ENCODE measurements at places on chromosomes 6 and 20.

DNA sequence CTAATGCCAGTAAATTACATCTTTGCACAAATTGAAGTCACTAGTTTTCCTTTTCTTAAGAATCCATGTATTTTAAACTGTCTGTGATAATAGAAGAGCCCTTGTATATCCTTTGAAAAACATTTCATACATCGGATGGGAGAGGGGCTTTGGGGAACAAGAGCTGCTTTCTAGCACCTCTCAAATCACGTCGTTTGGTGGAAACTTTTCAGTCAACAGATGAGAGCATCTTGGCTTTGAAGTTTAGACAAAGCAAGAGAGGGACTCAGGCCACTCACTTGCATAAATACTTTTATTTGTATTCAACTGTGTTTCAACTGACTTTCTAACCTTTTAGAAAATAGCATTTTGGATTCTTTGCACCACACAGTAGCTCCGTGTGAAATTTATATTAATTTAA lies 502.3 kb upstream of the IMPG1 start:
- DNase-seq: no peak
- no peaks in the 10 kb centered on the region for H3K36me3 ChIP-seq
- no peaks in the 10 kb centered on the region for H3K27me3 ChIP-seq
- no peak overlapping the region for H3K4me3 ChIP-seq

- H3K4me3 ChIP-seq: no peak overlapping the region
- no peaks in the 10 kb centered on the region for H3K27me3 ChIP-seq
- H3K27ac ChIP-seq: no peak overlapping the region
- no peaks in the 10 kb centered on the region for H3K36me3 ChIP-seq
- DNase-seq: no peak
These were observed 42.7 kb upstream of the GCNT2 start for GRCh38 chr6:10478187-10479040.

DNA sequence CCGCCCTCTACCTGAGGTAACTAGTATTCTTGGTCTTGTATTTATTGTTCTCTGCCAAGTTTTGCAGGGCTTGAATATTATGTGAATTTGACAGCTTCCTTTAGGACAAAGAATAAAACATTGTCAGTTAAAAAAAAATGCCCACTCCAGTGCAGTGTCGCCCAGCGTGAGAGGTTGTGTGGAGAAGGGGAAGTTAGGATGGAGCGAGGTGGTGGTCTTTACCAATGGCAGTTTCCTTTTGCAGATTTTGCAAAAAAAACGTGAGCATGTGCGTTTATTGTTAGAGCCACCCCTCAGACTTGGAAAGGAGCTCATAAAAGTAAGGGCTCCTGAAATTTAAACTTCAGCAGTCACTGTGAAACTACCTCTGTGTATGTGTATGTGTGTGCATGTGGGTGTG lies 28.3 kb downstream of the UST start:
- H3K36me3 ChIP-seq: no peaks in the 10 kb centered on the region
- peaks cover 36% of the 10 kb centered on the region for H3K4me1 ChIP-seq
- no peak for DNase-seq
- no peak overlapping the region for H3K4me3 ChIP-seq
- no peaks in the 10 kb centered on the region for H3K27me3 ChIP-seq

GRCh38 chr20:23773127-23773526 lies 22.4 kb upstream of the CST1 start:
- no peaks in the 10 kb centered on the region for H3K27me3 ChIP-seq
- H3K36me3 ChIP-seq: no peaks in the 10 kb centered on the region
- H3K27ac ChIP-seq: no peak overlapping the region
- DNase-seq: no peak

DNA sequence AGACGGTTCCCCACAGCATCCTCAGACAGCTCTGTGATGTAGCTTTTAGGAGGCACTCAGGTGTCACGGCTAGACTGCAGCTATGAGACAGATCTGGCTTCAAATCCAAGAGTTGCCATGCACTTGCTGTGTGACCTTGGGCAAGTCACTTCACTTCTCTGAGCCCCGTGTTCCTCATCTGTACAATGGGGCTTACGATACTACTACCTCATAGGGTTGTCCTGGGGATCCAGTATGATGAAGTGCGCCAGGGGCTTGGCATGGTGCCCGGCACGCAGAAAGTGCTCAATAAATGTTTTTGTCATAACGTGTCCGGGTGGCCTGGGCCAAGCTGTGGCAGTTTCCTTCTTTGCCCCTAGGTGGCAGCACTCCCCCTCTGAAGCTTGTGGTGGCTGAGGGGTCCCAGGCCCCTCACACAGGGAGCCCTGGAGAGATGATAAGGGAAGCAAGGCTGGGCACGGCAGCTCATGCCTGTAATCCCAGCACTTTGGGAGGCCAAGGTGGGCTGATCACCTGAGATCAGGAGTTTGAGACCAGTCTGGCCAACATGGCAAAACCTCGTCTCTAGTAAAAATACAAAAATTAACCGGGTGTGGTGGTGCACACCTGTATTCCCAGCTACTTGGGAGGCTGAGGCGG lies 19.1 kb upstream of the CHMP4B start:
- H3K27ac ChIP-seq: no peak overlapping the region
- peaks cover 16% of the 10 kb centered on the region for H3K4me1 ChIP-seq
- H3K4me3 ChIP-seq: no peak overlapping the region
- H3K36me3 ChIP-seq: no peaks in the 10 kb centered on the region
- peak; percentile 50 for DNase-seq
- no peaks in the 10 kb centered on the region for H3K27me3 ChIP-seq

- H3K4me1 ChIP-seq: peaks cover 73% of the 10 kb centered on the region
- no peaks in the 10 kb centered on the region for H3K36me3 ChIP-seq
- DNase-seq: peak; percentile 72
These were observed 37.6 kb downstream of the ZMYND8 start for GRCh38 chr20:47318586-47319516.

DNA sequence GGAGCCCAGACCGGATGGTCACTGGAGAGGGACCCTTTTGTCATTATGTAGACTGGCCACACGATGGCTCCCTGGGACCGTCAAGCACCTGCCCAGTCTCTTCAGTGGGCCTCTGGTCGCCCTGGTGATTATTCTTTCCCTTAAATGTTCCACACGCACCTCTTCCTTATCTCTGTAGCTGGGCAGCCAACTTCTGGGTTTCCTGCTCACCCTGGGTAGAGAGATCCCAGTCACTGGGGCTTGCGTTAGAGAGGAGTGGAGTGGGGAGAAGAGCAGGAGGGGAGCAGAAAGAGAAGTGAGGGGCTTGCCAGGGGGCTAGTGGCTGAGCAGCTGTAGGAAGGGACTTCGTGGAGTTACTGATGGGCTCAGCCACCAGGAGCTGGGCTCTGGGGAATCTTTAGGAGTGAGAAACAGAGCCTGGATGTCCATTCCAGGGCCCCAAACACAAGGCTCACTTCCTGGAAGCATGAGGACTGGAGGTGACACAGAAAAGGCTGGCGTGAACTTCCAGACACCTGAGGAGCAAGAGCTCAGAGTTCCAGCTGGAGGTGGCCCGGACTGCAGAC lies 150.1 kb downstream of the DHX35 start:
- no peaks in the 10 kb centered on the region for H3K4me1 ChIP-seq
- H3K27me3 ChIP-seq: no peaks in the 10 kb centered on the region
- H3K27ac ChIP-seq: no peak overlapping the region
- no peaks in the 10 kb centered on the region for H3K36me3 ChIP-seq

GRCh38 chr6:44664716-44665115 lies 277.2 kb downstream of the CDC5L start:
- no peaks in the 10 kb centered on the region for H3K27me3 ChIP-seq
- H3K4me3 ChIP-seq: no peak overlapping the region
- H3K36me3 ChIP-seq: no peaks in the 10 kb centered on the region
- peaks cover 7% of the 10 kb centered on the region for H3K4me1 ChIP-seq
- no peak for DNase-seq
- no peak overlapping the region for H3K27ac ChIP-seq

GRCh38 chr6:67277312-67277711 lies 1357.8 kb upstream of the ADGRB3 start:
- H3K27ac ChIP-seq: no peak overlapping the region
- no peak overlapping the region for H3K4me3 ChIP-seq
- no peaks in the 10 kb centered on the region for H3K4me1 ChIP-seq
- no peaks in the 10 kb centered on the region for H3K36me3 ChIP-seq
- H3K27me3 ChIP-seq: no peaks in the 10 kb centered on the region
- no peak for DNase-seq

- H3K4me1 ChIP-seq: no peaks in the 10 kb centered on the region
- no peak for DNase-seq
- H3K4me3 ChIP-seq: no peak overlapping the region
These were observed 301.0 kb downstream of the HACE1 start for GRCh38 chr6:104558746-104559145.

- no peaks in the 10 kb centered on the region for H3K4me1 ChIP-seq
- no peak overlapping the region for H3K4me3 ChIP-seq
- H3K27me3 ChIP-seq: no peaks in the 10 kb centered on the region
- H3K27ac ChIP-seq: no peak overlapping the region
- H3K36me3 ChIP-seq: no peaks in the 10 kb centered on the region
These were observed 80.5 kb downstream of the TMEM242 start for GRCh38 chr6:157242791-157243190.

DNA sequence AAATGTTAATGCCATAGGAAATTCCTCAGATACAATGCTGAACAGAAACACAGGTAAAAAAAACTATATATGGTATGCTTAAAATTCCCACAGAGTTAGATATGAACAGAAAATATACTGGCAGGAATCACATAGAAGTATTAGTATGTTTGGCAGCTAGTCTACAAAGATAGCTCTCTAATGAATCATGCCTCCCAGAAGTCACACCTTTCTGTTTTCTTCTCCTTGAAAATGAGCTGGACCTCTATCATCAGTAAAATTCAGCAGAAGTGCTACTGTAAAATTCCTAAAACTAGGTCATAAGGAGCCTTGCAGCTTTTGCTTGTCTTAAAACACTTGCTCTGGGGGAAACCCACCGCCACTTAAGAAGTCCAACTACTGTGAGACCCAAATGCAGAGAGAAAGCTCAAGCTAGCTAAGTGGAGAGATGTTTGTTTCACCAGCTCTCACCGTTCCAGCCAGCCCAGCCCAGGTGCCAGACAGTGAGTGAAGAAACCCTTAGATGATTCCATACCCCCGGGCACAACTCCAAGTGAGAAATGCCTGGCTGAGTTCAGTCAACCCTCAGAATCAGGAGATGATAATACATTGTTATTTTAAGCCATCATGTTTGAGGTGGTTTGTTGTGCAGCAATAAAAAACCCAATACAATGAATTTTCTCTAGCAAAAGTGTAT lies 43.0 kb downstream of the TSPYL4 start:
- DNase-seq: peak; percentile 31
- no peaks in the 10 kb centered on the region for H3K27me3 ChIP-seq
- H3K36me3 ChIP-seq: no peaks in the 10 kb centered on the region

DNA sequence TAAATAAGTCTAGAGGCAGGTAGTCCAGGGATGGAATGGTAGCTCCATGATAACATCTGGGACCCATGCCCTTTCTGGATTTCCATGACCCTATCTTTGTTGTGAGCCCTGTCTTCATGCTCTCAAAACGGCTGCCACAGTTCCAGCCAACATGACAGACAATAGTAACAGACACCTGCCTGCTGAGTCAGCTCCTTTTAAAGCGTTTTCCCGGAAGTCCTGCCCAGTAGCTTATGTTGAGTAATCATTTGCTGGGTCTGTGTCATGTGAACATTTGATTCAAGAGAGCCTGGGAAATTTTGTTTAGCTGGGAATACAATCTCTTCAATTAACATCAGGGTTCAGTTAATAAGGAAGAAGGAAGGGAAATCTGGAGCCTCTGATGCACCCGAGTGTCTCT lies 262.2 kb upstream of the SULF2 start:
- H3K27me3 ChIP-seq: no peaks in the 10 kb centered on the region
- H3K36me3 ChIP-seq: no peaks in the 10 kb centered on the region
- no peak overlapping the region for H3K4me3 ChIP-seq
- H3K27ac ChIP-seq: no peak overlapping the region

DNA sequence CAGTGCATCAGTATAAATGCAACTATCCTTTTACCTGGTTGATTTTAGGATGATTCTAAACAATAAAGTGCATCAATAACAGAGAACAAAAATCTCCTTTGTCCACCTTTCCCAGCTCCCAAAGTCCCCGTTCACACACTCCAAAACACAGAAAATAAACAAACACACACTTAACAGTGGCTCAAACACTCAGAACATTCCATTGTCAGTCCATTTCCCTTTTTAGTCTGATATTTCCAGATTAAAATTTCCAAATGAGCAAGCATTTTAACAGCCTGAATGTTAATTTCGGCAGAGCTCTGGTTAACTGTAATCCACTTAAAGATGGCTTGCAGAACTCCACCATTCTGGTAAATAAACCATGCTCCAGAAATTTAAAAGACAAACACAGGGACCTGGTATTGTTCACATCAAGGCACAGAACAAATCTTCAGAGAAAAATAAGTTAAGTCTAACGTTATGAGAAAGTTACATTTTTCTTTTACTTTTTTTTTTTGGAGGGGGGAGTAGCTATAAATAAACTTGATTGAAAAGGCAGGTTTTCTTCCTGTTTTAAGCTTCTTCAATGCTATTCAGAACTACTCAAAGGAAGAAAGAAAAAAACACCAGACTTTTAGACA lies 100.8 kb downstream of the DST start:
- no peaks in the 10 kb centered on the region for H3K27me3 ChIP-seq
- peak overlapping the region; percentile 59 for H3K4me3 ChIP-seq
- no peaks in the 10 kb centered on the region for H3K36me3 ChIP-seq

DNA sequence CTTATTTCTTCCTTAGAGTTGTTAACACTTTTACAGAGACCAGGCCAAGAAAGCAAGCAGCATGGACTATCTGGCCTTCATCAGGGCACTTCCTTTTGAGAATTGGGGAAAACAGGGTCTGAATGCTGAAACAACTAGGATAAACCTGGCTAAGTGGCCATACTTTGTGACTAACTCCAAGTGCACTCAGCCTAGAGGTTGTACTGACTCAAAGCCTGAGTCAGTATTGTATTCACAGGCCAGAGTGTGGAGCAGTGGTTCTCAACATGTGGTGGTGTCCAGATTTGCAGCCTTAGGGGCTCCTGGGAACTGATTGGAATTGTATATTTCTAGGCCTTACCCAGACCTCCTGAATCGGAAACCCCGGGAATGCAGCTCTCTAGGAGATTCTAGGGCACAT lies 20.1 kb downstream of the SEC23B start:
- H3K4me3 ChIP-seq: no peak overlapping the region
- peaks cover 93% of the 10 kb centered on the region for H3K36me3 ChIP-seq
- H3K27me3 ChIP-seq: no peaks in the 10 kb centered on the region
- no peak overlapping the region for H3K27ac ChIP-seq

DNA sequence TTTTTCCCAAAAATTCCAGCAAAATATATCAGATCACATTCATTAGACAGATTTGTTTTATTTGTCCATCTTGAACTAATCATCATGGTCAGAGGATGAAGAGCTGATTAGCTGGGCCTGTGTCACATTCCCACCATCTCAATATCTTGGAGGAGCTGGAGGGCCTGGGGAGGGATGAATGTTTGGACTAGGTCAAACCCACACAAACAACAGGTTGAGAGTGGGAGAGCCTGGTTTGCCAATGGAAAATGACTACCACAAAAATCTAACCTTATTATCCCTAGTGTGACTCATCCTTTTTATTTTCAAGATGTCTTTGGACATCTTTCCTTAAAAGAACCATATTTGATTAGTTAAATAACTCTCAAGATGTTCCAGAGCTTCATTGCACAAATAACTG lies 242.4 kb downstream of the OGFRL1 start:
- no peaks in the 10 kb centered on the region for H3K4me1 ChIP-seq
- H3K36me3 ChIP-seq: no peaks in the 10 kb centered on the region
- H3K4me3 ChIP-seq: no peak overlapping the region
- DNase-seq: no peak
- H3K27ac ChIP-seq: no peak overlapping the region
